ENCODE measurements at places on chromosomes 1 and 21.

GRCh38 chr1:165816157-165816556 is 11.3 kb upstream of the UCK2 start:
- no peak for DNase-seq

GRCh38 chr1:51877434-51878307 is 856 bp downstream of the NRDC start:
- peak; percentile 46 for DNase-seq

DNA sequence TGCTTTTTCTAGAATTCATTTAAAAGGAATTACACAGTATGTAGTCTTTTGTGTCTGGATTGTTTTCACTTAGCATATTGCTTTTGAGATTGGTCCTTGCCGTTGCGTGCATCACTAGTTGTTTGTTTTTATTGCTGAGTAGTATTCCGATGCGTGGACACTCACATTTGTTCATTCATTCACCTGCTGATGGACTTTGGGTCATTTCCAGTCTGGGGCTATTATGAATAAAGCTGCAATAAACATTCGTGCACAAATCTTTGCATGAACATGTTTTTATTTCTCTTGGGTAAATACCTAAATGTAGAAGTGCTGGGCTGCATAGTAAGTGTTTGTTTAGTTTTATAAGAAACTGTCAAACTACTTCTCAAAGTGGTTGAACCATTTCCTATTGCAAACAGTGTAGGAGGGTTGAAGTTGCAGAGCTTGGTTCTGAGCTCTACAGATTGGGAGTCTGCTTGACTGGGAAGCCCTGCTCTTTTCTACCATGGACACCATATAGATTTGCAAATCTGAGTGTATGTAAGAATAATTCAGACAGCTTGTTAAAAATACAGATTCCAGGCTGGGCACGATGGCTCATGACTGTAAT is 404.7 kb upstream of the PROX1 start:
- DNase-seq = no peak

DNA sequence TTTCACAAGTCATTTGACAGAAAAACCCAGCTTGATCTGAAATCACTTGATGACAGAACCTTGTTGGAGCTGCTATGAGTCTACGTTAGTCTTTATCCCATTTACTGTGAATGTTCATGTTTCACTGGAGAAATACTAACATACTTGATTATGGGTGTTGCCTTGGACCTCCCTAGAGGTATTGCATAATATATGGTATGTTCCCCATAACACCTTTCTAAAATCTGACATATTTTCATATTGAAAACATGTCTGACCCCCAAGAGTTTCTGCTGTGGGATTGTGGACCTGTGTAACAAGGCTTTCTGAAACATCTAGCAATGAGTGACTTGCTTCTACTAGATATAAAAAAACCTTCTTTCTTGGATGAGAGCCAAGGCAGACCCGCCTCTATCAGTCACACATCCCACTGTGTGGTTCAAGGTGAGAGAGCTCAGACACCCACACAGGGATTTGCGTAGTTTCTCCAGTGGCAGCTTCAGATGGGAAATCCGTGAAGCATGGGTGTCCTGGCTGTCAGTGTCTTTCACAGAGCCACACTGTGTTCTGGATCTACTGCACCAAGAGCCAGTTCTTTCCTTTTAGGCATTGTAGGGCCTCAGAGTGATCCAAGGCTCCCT is 4.6 kb downstream of the NENF start:
- no peak for DNase-seq

- DNase-seq = peak; percentile 31
These were observed 16.3 kb downstream of the SOX13 start for GRCh38 chr1:204089044-204089751.

DNA sequence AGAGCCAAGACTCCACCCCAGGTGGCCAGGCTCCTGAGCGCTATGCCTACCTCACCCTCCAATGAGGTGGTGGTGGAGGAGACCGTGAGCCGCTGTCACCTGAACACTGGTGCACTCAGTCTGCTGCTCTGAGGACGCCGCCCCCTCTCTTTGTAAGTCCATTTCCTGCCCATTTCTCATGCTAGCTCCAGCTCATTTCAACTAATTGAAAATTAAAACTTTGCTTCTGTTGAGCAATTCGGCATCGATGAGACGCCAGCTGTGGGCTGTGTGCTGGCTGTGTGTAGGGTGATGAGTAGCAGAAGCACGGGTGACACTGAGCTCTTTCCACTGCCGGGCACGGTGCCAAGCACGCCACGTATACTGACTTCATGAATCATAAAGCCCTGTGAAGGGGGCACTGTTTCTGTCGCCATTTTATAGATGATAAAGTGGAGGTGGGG is 11.2 kb downstream of the TNFRSF1B start:
- no peak for DNase-seq

- no peak for DNase-seq
These were observed 127.0 kb downstream of the CRB1 start for GRCh38 chr1:197394831-197395608.

Data from hypothalamus (tissue), 51 donors.